ENCODE measurements at places on chromosomes 1 and 21. TPM values are rescaled to one million over a fixed set of nuclear protein-coding genes. Genes with fewer than 3 reads are reported as not detected.

Gene TBX15
- 3.3 TPM for total RNA-seq

GRCh38 chr21:25487046-25487594 is 120.2 kb downstream of the MRPL39 start:
- DNase-seq: no peak

DNA sequence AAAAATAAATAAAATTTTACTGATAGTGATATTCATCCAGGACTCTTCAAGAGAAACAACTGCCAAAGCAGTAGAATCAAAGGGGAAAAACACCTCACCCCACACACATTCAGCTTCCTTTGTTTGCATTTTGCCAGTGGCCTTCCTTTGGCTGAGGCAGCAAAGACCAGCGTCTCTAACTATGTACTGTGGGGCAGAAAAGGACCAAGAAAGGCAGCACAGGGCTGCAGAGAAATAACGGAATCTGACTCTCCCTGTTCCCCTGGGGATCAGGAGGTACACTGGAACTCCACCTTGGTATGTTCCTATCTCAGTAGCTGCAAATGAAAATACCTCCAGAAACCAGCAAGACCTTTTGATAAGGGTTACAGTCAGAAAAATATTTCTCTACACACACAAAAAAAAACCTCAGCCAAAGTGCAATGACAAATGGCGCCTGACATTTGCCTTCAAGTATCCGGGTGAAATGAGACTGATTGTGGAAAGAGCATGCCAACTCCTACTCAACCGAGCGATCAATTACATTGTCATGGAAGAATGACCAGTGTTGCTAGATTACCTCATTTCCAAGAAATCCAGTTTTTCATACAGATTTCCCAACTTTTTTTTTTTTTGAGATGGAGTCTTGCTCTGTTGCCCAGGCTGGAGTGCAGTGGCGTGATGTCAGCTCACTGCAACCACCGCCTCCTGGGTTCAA is 50.9 kb downstream of the TARBP1 start:
- DNase-seq: no peak

DNA sequence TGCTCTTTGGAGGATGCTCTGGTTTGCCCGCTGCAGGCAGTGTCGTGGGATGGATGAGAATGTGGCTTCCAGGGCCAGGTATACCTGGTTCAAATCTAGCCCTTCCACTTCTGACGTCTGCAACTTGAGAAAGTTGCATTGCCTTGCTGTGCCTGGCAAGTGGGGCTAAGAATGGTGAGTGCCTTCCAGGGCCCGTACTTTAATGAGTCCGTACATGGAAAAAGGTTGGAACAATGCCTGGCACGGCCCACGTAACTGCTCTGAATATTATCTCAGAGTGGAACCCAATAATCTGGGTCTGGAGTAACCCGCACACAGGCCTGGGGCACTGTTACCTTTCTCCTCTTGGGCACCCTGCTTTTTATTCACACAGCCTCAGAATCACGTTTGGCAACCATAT is 146.7 kb upstream of the EDN2 start:
- DNase-seq: no peak

- DNase-seq: no peak
Observed at GRCh38 chr1:67524143-67525052, 94.2 kb upstream of the SERBP1 start.

Gene LCE2C
- total RNA-seq: not detected

- DNase-seq: no peak
Observed at GRCh38 chr1:21888500-21888899, 48.6 kb downstream of the HSPG2 start.

DNA sequence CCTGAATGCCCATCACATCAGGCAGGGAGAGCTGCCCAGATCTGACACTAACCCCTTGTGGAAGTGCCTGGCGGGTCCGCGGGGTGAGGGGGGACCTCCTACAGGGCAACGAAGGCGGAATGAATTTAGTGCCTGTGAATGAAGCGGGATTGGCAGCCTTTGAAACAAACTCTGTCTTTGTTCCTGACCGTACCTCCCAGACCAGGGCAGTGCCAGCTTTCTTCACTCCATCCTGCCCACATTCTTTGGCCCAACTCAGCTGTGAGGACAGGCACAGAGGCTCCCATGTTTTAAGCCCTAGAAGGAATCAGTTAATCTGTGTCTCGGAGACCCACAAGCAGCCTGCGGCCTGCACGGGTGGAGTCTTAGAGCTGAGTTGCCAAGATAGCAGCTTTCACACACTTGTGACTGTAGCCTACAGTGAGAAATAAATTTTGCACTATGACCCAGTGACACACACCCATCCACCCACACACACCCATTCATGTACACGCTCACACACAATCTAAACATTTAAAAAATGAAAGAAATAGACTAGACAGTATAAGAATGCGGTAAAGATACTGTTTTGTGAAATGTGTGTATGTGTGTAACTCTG is 60.1 kb upstream of the USP24 start:
- no peak for DNase-seq
